HepG2 (cell line): ENCODE measurements at places on chromosomes 6 and 20. TPM values are rescaled to one million over a fixed set of nuclear protein-coding genes. Genes with fewer than 3 reads are reported as not detected.

Gene PHF20
- 34.1 and 43.3 TPM in 2 replicates for total RNA-seq

Gene RBM24
- total RNA-seq, result 1.2 and 1.5 TPM in 2 replicates

Gene RAB44
- not detected in 2 replicates for total RNA-seq

Gene TUBB2B
- total RNA-seq, result 9.3 and 10.3 TPM in 2 replicates

Gene MMUT
- total RNA-seq, result 15.8 and 20.5 TPM in 2 replicates

Gene FAM217A
- not detected in 2 replicates for total RNA-seq

Gene RREB1
- 23.2 and 23.4 TPM in 2 replicates for total RNA-seq

- DNase-seq, result no peak
- H3K4me3 ChIP-seq, result no peak overlapping the region
- peaks cover 36% of the 10 kb centered on the region for H3K4me1 ChIP-seq
Measured at GRCh38 chr6:10507298-10507697, 13.9 kb upstream of the GCNT2 start.

GRCh38 chr6:132188556-132189264, 212.6 kb downstream of the MOXD1 start:
- no peak overlapping the region for H3K4me3 ChIP-seq
- no peak for DNase-seq
- no peaks in the 10 kb centered on the region for H3K36me3 ChIP-seq
- H3K27ac ChIP-seq, result no peak overlapping the region

GRCh38 chr6:56729719-56730118, 87.0 kb upstream of the DST start:
- H3K4me1 ChIP-seq, result peaks cover 83% of the 10 kb centered on the region
- no peak overlapping the region for H3K4me3 ChIP-seq
- no peaks in the 10 kb centered on the region for H3K27me3 ChIP-seq
- DNase-seq, result no peak
- peak overlapping the region; percentile 76 for H3K27ac ChIP-seq

GRCh38 chr6:78693835-78694234, 173.5 kb upstream of the IRAK1BP1 start:
- no peaks in the 10 kb centered on the region for H3K27me3 ChIP-seq
- H3K36me3 ChIP-seq, result no peaks in the 10 kb centered on the region
- no peak overlapping the region for H3K27ac ChIP-seq
- no peak overlapping the region for H3K4me3 ChIP-seq
- no peak for DNase-seq

DNA sequence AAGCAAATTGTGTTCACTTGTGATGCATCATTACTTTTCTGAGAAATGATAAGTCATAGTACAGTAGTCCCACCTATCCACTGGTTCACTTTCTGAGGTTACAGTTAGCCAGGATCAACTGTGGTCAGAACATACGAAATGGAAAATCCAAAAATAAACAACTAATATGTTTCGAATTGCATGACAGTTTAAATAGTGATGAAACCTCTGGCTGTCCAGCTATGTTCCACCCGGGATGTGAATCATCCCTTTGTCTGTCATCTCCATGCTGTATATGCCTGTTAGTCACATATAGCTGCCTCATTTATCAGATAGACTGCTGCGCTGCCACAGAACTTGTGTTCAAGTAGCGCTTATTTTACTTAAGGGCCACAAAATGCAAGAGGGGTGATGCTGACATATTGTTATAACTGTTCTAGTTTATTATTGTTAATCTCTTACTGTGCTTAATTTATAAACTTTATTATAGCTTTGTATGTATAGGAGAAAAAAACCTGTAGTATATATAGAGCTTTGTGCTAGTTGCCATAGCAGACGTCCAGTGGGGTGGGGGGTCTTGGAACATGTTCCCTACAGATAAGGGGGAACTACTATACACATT, 29.2 kb downstream of the AFDN start:
- no peaks in the 10 kb centered on the region for H3K27me3 ChIP-seq
- DNase-seq, result peak; percentile 96
- H3K4me3 ChIP-seq, result no peak overlapping the region
- peaks cover 96% of the 10 kb centered on the region for H3K4me1 ChIP-seq
- peak overlapping the region; percentile 75 for H3K27ac ChIP-seq
- H3K36me3 ChIP-seq, result no peaks in the 10 kb centered on the region; the same call in 2 of the 3 replicates

DNA sequence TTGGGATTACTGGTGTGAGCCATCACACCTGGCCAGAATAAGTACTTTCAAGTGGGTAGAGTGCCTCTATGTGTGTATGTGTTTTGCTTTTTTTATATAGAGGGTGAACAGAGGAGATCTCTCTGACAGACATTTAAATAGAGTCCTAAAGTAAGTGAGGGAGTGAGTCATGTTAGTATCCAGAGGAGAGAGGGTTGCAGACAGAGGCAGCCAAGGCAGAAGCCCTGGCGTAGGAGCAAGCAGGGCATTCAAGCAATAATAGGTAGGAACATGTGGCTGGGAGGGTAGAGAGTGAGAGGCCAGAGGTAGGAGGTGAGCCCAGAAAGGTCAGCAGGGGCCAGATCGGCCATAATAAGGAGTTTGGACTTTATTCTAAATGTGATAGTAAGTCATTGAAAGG, 48.9 kb downstream of the PHF20 start:
- no peak for DNase-seq
- no peak overlapping the region for H3K4me3 ChIP-seq
- H3K27me3 ChIP-seq, result no peaks in the 10 kb centered on the region

DNA sequence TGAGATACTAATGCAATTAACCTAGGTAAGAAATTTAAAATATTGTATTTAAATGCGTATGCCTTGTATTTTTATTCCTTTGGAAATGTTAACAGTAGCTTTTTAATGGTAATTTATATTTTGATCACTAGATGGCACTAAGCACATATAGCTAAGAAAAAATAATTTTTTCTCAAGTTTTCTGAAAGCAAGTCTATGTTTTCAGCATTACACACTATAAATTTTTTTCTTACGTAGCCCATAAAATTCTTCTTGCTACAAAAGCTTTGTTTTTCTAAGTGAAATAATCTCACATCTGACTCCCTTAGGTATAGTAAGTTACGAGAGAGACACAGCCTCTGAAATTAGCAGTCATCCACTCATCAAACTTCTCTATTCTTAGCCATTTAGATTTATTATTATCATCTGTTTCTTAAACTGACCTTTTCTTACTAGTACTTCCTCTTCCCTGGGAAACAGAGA, 35.7 kb downstream of the TSPYL4 start:
- no peak overlapping the region for H3K4me3 ChIP-seq
- no peaks in the 10 kb centered on the region for H3K27me3 ChIP-seq
- H3K36me3 ChIP-seq, result peaks cover 3% of the 10 kb centered on the region
- DNase-seq, result no peak

DNA sequence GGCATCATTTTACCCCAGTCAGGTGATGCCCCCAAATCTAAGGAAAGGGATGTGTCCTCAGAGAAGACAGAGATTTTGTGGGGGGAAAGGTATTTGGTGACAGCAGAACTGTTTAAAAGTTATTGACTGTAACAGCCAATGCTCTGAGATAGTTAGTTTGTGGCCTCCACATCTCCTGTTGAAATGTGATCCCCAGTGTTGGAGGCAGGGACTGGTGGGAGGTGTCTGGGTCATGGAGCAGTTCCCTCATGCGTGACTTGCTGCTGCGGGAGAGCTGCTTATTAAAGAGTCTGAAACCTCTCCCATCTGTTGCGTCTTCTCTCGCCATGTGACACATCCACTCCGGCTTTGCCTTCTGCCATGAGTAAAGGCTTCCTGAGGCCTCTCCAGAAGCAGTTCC, 282.8 kb upstream of the FOXQ1 start:
- no peak for DNase-seq
- no peak overlapping the region for H3K27ac ChIP-seq
- no peaks in the 10 kb centered on the region for H3K27me3 ChIP-seq
- peaks cover 17% of the 10 kb centered on the region for H3K4me1 ChIP-seq

- no peaks in the 10 kb centered on the region for H3K4me1 ChIP-seq
- no peaks in the 10 kb centered on the region for H3K36me3 ChIP-seq
- no peaks in the 10 kb centered on the region for H3K27me3 ChIP-seq
- H3K27ac ChIP-seq, result no peak overlapping the region
- DNase-seq, result no peak
Measured at GRCh38 chr6:117463762-117464665, 18.5 kb upstream of the DCBLD1 start.

GRCh38 chr6:142384519-142385254, 82.9 kb downstream of the ADGRG6 start:
- no peak overlapping the region for H3K27ac ChIP-seq
- peaks cover 44% of the 10 kb centered on the region for H3K4me1 ChIP-seq
- H3K4me3 ChIP-seq, result no peak overlapping the region

- H3K27me3 ChIP-seq, result no peaks in the 10 kb centered on the region
- DNase-seq, result no peak
- H3K4me1 ChIP-seq, result no peaks in the 10 kb centered on the region
- no peaks in the 10 kb centered on the region for H3K36me3 ChIP-seq
Measured at GRCh38 chr6:74611220-74611619, 594.6 kb downstream of the COL12A1 start.

- no peak overlapping the region for H3K4me3 ChIP-seq
- H3K4me1 ChIP-seq, result peaks cover 55% of the 10 kb centered on the region
- H3K36me3 ChIP-seq, result peaks cover 29% of the 10 kb centered on the region
- DNase-seq, result peak; percentile 79
- H3K27me3 ChIP-seq, result no peaks in the 10 kb centered on the region
- H3K27ac ChIP-seq, result peak overlapping the region; percentile 48
Measured at GRCh38 chr20:38084425-38084951, 50.9 kb downstream of the RPRD1B start.
